ENCODE measurements at places on chromosomes 5 and 9. TPM values are rescaled to one million over a fixed set of nuclear protein-coding genes. Genes with fewer than 3 reads are reported as not detected.

PPP3R2 gene
- not detected for total RNA-seq

LCN10 gene
- total RNA-seq, result 0.75 TPM

TEK gene
- 1.8 TPM for total RNA-seq

TOMM5 gene
- 123 TPM for total RNA-seq

C9 gene
- not detected for total RNA-seq

COMMD10 gene
- 29.4 TPM for total RNA-seq

AGXT2 gene
- total RNA-seq, result not detected

ORM1 gene
- 4.4 TPM for total RNA-seq

PTTG1 gene
- total RNA-seq, result 263 TPM

CA9 gene
- 0.94 TPM for total RNA-seq

CREB3 gene
- 26.9 TPM for total RNA-seq

IFNA8 gene
- not detected for total RNA-seq

SLCO4C1 gene
- 4.8 TPM for total RNA-seq

CARD9 gene
- 5.6 TPM for total RNA-seq

LPCAT1 gene
- total RNA-seq, result 231 TPM

PTPRD gene
- 32.5 TPM for total RNA-seq

PHPT1 gene
- total RNA-seq, result 175 TPM

COL27A1 gene
- total RNA-seq, result 17.5 TPM

SUSD1 gene
- 8.1 TPM for total RNA-seq
